ENCODE measurements at places on chromosomes 1 and 21.

- no peak for DNase-seq
Observed at GRCh38 chr21:41932576-41933312, 21.1 kb downstream of the C2CD2 start.

DNA sequence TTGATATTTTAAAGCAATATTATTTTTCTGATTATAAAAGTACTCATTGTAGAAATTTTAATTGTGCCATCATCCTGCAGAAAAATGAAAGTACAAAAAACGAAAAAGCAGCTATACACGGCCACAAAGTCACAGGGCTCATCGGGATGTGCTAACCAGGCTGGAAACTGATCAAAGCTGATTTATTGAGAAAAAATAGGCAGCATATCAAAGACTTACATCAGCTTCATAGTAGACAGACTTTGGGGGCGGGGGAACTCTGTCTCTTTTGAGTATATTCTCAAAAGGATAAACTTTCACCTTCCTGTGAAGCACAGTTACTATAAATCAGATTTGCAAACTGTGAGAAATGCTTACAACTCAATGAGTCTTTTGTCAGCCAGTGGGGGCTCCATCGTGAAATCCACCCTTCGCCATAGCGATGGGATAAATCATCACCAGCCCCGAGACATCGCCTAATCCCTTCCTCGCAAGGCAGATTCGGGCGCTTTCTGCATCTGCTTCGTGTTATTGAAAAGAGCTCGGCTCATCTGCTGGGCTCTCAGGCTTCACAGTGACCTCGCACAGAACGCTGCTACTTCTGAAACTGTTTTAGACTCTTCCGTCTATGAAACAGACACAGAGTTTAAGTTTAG, 69.2 kb upstream of the ERG start:
- DNase-seq: peak; percentile 46

- no peak for DNase-seq
Observed at GRCh38 chr1:58580186-58580585, 3.1 kb upstream of the TACSTD2 start.

GRCh38 chr21:39958731-39959130, 91.5 kb downstream of the PCP4 start:
- DNase-seq: no peak

DNA sequence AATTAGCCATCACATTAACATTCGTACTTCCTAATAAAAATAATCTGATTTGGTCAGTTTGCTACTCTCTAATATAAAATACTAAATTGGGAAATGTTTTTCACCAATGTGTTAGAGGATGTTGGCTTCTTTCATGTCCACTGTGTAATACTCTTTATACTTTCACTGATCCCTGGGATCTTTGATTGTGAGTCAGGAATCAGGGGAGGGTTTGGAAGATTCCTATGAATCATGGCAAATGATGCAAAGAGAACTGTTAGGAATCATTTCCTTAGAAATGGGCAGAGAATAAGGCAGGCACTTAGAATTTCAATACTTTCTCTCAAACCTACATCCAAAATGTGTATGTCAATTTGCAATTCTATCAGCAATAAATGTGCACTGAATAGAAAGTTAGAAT, 31.0 kb downstream of the KRTAP24-1 start:
- no peak for DNase-seq
